ENCODE measurements at places on chromosomes 7 and 10.

DNA sequence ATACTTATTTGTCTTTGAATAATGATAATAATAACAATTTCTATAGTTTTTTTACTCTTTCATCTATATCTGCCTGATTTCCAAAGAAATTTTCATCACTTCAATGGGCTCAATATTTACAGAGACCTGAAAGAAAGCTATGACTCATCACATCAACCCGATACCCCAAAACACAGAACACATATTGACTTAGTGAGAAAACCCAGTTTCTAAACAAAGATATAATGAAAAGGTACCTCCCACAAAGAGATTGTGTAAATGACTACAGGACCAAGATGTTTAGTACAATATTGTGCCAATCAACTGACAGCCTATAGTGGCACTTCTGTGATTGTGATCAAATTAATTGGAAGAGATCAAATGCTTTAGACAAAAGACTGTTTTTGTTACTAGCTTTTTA, 133.9 kb downstream of the PCDH15 start:
- no peak for DNase-seq

GRCh38 chr7:116728413-116728812, 56.4 kb downstream of the MET start:
- no peak for DNase-seq

DNA sequence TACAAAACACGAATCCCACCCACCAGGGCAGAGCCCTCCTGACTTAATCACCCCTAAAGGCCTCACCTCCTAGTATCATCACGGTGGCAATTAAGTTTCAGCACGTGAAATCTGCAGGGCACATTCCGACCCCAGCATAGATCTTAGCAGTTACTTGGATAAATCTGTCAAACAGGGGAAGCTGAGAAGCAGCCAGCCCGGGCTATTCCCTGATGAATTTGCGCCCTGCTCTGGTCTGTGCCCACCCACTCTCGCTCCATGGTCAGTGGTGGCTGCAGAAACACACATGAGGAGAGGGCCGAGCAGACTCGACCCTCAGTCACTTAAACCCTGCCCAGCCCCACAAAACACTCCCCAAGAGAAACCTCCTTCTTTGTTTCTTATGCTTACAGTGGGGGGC, 28.7 kb downstream of the INSIG1 start:
- no peak for DNase-seq

- no peak for DNase-seq
Observed at GRCh38 chr10:124153023-124153826, 59.8 kb upstream of the CHST15 start.

DNA sequence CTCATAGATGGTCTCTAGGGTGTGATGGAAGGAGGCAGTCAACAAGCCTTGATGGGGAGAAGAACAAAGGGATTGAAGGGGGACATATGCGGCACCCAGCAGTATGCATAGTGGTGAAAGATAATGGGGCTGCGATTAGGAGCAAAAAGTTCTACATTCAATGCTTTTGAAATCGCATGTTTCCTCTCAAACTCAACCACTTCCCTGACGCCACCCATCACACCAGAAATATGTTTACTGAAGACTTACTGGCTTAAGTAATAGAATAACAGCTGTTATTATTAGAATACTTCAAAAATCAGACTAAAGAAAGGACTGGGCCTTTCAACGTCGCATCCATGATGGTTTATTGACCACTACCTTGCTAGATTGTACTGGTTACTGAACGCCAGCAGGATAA, 31.5 kb downstream of the MKRN1 start:
- no peak for DNase-seq

Data from cerebellar nuclear complex (tissue), 1 donor.